ENCODE measurements at places on chromosomes 13 and 19. TPM values are rescaled to one million over a fixed set of nuclear protein-coding genes. Genes with fewer than 3 reads are reported as not detected.

DNA sequence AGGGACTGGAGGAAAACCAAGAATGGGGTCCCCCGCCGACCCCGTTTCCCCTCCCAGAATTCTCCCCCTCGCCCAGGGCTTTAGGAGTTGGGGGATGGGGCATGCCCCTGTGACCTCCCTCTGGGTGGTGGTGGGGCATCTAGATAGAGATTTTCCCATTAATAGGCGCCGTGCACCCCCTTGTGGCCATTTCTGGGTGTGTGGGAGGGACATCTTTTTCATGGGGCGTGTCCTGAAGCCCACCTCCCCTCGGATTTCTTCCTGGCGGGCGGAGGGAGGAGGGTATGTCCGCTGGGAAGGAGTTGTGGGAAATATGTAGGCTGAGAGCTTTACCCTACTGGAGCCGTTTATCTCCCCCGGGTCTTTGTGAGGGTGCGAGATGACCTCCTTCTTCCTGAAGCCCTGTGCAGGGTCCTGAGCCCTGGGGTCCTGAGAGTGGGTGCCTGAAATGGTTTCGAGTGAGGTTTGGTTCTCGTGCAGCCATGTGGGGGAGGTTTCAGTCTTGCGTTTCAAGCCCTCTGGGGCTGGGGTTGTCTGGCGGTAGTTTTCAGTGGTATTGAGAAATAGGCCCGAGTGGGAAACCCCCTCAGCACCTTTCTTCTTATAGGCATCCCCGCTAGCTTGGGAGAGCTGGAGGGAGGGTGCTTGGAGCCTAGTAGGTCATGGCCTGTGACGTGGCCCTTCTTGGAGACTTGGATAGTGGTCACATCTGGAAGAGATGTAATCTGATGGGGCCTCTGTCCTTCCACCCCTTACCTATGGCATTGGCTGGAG, 1.0 kb downstream of the PRMT1 start:
- DNase-seq: peak; percentile 85

DNA sequence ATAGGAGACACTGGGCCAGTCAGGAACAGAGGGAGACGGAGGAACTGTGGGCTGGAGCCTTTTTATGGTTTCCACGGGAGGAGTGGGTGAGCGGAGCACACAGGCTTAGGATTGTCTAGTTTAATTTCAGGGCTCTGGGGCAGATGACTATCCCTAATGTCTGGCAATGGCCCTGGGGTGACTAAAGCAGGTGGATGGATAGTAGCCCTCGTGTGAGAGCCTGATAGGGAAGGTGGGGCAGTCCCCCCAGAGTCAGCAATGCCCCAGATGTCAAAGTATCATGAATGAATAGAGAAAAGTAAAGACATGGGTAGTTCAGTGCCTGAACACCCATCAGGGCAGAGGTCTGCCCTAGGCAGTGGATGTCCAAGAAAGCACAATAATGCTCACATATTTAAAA, 94.2 kb downstream of the ZDHHC20 start:
- DNase-seq: no peak

GRCh38 chr19:16604615-16605014, 23.4 kb downstream of the MED26 start:
- no peak for DNase-seq

DNA sequence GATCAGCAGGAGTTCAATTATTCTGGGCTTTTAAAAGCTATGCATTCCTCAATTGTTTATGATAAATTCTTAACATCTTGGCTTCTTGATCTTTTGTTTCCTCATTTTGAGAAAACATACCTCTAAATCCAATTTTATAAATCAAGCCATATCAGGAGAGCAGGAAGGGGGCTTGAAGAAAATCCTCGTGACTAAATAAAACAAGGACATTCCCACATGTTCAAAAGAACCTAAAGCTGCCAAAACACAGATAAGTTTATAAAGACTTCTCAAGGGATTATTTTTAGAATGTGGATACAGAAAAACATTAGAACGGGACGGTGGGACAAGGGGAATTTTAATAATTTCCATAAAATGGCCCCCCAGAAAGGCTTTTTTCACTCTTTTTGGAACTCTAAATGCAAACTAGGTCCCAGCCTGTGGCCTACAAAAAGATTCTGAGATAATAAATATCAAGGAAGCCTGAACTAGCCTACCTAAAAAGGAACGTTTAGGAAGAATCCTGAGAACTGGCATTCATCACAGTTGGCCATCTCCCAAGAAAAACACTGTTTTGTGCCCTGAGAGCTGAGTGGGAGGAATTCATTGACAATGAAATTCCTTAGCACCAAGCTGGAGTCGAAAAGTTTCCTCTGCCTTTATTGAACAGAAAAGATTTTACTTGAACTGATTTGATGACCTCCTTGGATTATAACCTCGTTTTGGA, 30.1 kb downstream of the ZAR1L start:
- peak; percentile 81 for DNase-seq

DNA sequence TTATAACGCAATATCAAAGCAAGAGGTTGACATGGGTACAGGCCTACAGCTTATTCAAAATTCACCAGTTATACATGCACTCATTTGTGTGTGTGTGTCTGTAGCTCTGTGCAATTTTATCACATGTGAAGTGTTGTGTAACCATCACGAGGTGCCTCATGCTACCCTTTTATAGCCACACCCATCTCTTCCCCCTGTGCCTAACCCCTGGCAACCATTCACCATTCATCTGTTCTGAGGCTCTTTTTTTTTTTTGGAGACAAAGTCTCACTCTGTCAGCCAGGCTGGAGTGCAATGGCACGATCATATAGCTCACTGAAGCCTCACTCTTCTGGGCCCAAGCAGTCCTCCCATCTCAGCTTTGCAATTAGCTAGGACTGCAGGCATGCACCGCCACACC, 78.4 kb downstream of the DPF1 start:
- no peak for DNase-seq

DNA sequence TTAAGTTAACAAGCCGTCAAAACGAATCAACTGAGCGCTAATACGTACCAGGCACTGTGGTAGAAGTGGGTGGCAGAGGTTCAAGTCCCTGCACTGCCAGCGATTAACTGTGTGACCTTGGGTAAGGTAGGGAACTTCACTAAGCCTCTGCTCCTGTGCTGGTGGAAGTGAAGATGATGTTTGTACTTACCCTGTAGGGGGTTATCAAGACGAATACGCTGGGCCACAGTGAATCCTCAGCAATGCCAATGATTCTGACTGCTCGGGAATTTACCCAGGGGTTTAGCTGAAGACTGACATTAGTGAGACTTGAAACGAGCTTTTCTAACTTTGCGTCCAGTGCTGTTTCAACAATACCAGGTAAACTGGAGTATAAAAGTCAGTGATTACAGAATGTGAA, 305.3 kb downstream of the FGF9 start:
- DNase-seq: no peak

- no peak for DNase-seq
Observed at GRCh38 chr13:21075379-21076249, 14.2 kb upstream of the LATS2 start.

The CAPN12 gene
- not detected for total RNA-seq

DNA sequence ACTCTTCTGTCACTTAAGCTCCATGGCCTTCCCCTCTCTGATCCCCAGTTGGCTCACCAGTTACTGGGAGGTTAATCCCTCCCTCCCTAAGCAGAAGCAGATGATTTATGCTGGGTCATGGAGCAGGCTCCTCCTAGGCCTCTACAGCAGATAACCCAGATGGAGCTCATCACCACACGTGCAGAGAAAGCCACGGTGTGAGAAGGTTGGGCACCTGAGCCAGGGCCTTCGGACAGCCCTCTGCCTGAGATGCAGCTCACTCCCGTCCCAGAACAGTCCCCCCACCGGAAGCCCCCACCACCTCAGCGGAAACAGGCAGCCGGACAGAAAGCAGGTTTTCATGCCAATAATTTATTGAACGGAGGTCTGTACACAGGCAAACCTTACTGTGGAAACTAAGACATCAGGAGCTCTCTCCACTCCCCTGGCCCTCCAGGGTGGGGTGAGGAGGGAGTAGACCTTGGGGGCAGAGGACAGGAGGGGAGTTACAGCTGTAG, 9.8 kb downstream of the ZNF526 start:
- no peak for DNase-seq

The C13orf42 gene
- total RNA-seq: not detected

The ZNF665 gene
- total RNA-seq: not detected

GRCh38 chr19:3210347-3211017, 14.0 kb upstream of the CELF5 start:
- peak; percentile 33 for DNase-seq

The SPACA6 gene
- 8.0 TPM for total RNA-seq

DNA sequence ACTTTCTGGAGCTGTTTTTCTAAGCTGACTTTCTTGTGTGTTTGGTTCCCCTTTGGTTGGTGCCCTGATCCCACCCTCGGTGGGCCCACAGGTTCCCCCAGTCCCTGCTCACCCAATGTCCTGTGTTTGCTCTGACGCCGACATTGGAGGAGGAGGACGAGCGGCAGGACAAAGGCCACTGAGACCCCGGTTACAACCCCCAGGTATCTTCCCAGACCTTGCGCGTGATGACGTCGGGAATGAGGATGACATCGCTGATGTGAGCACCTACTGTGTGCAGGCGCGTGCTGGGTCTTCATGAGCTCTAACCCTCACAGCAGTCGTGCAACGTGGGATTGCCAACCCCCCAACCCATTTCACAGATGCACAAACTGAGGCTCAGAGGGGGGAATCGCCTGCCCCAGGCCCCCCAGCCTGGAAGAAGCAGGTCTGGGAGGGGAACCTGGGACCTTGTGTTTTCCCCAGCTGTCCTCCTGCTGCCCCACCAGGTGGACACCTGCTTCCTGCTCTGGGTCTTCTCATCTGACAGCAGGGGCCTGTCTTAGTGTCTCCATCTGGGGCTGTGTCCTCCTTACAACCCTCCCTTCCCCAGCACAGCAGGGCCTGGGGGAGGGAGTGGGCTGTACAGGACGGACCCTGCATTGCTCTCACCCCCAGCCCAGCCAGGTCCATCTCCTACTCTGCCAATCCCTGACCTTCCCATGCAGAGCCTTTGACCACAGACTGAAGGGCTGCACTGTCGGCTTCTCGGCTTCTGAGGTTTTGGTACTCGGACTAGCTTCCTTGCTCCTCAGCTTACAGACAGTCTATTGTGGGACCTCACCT, 4.7 kb upstream of the LILRA6 start:
- no peak for DNase-seq

- DNase-seq: no peak
Observed at GRCh38 chr13:92873029-92873428, 353.6 kb upstream of the GPC6 start.

DNA sequence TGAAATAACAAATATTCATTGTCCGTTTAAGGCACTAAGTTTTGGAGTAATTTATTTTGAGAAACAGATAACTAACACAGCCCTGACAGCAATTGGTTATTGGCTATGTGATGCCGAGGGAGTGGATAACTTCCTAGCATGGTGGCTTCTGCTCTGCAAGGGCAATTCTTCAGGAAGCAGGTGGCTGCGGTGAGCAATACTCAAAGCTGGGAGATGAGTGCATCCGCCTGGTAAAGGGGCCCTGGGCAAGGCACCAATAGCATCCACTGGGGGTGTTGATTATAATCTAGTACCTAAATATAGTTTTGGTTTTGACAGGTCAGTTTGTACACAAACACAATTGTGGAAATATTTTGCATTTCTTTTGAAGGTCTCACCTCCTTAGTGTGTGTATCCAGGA, 41.0 kb downstream of the CCDC70 start:
- peak; percentile 6 for DNase-seq

DNA sequence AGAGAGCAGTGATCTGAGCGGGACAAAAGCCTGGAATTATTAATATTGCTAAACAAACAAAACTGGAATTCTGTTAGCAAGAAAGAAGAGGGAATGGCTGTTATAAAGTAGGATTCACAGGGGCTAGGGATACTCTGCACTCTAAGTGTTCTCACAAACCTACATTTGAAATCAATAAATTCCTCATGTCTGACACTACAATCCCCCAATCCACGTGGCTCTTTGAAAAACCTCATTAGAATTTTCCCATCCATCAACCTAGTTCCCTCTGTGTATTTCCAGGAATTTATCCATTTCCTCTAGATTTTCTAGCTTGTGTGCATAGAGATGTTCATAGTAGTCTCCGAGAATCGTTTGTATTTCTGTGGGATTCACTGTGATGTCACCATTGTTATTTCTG, 307.5 kb downstream of the RBM26 start:
- DNase-seq: no peak

- no peak for DNase-seq
Observed at GRCh38 chr13:73665261-73665660, 468.9 kb downstream of the KLF12 start.

- peak; percentile 66 for DNase-seq
Observed at GRCh38 chr19:1401138-1401888, at the start of gene GAMT. Gene GAMT, minus strand, starts transcription at chr19:1401542. Its CDS starts 66 bp downstream, at chr19:1401476.

GRCh38 chr19:47414469-47414868, 4.9 kb downstream of the MEIS3 start:
- no peak for DNase-seq

DNA sequence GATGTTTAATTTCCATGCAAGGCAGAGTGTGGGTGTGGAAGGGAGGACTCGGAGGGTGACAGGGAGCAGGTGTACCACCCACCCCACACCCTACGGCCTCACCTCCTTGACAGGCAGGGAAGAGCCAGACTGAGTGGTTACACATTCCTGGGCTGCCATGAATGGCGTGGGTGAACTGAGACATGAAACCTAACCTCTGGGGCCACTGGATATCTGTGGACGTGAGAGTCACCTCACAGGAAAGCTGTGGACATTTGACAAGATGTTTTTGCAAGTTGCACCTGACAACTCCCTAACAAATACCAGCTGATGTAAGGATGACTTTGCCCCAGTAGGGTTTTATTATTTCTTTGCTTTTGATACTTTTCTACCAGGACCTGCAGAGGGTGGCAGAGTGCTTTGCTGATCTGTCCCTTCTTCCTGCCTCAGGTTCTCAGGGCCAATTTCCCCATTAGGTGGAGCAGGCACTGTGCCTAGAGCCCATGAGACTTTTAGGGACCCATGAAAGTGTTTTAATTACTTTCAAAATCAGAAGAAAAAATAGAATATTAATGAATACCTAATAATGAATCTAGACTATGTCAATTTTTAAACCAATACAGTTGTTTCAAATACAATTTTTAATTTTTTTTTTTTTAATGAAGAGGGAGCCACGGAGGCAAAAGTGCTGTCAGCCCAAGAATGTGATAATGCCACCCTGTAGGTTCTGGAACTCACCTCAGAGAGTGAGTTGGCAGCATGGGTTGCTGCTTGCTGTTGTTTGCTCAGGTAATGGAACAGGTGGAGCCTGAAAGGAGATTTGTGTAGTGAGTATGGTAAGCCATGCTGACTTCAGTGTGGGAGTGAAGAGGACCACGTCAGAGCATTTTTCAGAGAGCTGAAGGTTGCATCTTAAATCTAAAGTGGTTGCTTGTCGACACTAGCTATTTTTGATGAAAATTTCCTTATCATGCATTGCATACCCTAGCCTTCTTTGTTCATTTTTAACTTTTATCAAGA, 58.0 kb upstream of the CYSLTR2 start:
- DNase-seq: peak; percentile 66

The LILRA6 gene
- not detected for total RNA-seq

The SULT2B1 gene
- not detected for total RNA-seq

The LGALS14 gene
- not detected for total RNA-seq

- no peak for DNase-seq
Observed at GRCh38 chr13:112150352-112150751, 83.4 kb downstream of the SOX1 start.

The ZIC5 gene
- total RNA-seq: not detected

All from myocyte (in vitro differentiated cells).